Common myeloid progenitor, CD34-positive (primary cell): ENCODE measurements at places on chromosomes 7 and 10.

GRCh38 chr10:13915710-13916109 is 328.9 kb downstream of the PRPF18 start:
- DNase-seq, result no peak

DNA sequence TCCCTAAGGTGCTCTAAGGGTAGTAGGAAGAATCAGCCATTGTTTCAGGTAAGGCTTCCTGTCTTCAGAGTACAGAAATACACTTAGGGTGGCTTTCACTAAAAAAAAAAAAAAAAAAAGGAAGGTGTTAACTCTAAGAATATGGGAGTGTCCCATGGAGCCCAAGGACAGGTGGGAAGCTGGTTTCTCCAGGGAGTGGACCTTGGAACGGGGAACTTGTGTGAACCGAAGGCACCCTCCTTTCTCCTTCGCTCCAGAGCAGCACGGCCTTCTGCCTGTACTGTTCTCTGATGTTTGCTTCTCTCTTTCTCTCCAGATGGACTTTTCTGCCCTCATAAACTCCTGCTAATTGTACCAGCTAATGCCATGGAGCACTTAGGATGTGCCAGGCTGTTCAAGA is 6.2 kb downstream of the OPALIN start:
- DNase-seq, result no peak

DNA sequence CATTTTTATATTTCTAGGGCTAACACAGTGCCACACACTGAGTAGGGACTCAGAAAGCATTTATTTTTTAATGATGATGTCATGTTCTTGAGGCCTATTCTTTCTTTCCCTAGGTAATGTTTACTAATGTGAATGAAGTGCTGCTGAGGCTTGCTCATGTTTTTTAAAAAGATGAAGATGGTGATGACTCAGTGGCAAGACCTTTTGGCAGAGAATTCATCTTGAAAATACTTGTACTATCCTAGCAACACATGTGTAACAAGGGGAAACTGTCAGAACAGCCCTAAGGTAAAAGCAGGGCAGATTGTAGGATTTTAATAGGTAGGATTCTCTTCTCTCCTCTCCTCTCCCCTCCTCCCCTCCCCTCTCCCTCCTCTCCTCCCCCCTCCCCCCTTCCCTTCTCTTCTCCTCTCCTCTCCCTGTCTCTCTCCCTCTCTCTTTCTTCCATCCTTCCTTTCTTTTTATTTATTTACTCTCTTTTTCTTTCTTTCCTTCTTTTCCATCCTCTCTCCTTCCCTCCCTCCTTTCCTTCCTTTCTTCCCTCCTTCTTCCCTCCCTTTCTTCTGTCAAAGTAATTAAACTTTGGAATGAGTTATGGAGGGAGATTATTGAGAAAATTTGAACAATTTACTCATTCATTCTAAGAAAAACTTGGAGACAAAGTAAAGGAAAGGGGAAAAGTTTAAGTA is 75.3 kb downstream of the ZNF92 start:
- DNase-seq, result no peak

DNA sequence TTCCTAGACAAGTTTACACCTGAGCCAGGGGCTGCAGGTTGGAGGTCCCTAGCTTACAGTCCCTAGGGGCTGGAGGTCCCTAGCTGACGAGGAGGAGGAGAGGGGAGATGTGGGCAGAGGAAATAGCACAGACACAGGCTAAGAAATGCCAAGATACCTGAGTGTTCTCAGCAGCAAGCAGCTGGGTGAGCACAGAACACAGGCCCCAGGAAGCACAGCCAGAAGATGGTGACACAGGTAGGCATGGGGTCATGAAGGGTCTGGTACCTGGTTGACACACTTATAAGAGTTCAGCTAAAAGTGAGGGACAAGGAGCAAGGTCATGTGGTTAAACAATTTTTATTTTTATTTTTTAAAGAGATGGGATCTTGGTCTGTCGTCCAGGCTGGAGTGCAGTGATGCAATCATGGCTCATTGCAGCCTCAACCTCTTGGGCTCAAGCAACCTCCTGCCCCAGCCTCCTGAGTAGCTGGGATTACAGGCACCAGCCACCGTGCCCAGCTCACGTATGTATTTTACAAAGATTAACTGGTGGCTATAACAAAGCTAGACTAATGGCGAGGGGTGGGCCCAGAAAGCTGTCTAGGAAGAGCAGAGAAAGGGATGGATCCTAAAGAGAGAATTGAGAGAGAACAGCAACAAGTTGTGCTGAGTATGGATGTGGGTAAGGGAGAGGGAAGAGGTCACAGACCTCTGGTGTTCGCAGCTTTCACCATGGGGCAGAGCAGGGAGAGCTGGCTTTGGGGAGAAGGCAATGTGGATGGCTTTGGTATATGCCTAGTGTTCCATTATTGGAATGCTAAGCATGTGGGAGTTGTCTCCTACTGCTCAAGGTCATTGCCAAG is 140.3 kb upstream of the KLF14 start:
- DNase-seq, result no peak

DNA sequence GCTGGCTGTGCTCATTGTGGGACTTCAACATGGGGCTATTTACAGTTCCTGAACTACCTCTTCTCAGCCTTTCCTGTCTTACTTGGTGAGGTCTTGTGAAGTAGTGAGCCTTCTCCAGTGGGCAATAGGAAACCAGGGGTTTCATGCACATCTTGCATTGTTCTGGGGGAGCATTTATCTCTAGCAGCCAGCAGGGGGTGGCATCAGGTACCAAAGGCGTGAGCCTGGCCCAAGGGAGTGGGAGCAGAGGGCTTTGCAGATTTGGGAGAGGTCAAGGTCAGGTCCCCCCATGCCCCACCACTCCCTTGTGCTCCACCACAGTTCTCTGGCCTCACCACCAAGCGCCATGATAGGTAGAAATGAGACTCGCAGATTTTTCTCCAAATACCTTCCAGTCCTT is 85.4 kb upstream of the NPTX2 start:
- no peak for DNase-seq

GRCh38 chr10:48457949-48458661 is 146.8 kb downstream of the ARHGAP22 start:
- no peak for DNase-seq

- DNase-seq, result no peak
Observed at GRCh38 chr10:119095640-119096039, 8.3 kb upstream of the DENND10 start.
